LNCaP clone FGC (cell line): ENCODE measurements at places on chromosomes 1 and 21.

- no peak for DNase-seq
Observed at GRCh38 chr1:2175681-2176454, 18.7 kb downstream of the FAAP20 start.

- no peak for DNase-seq
Observed at GRCh38 chr1:160210561-160210960, 5.4 kb downstream of the PEA15 start.

DNA sequence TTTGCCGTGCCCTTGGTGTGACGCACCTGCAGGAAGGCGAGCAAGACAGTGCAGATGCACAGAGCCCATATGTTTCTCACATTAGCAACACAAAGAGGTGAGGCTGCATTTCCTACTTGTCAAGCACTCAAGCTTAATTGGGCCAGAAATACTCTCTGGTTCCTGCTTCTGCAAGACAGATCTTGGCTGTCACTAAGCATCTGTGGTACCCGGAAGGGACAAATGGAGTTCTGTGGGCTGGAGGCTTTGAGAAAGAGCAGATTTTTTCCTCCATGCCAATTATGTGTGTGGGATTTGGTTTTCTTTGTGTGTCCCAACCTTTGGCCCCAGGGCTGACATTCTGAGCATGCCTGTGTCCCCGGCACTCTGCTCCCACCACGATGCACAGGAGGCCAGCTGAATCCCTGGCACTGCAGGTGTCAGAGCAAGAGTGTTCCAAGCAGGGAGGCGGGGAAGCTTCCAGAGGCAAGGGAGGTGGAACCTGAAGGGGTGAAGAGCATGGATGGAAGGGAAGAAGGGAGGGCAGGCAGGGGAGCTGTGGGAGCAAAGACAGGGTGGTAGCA, 52.0 kb upstream of the STUM start:
- DNase-seq, result no peak

- no peak for DNase-seq
Observed at GRCh38 chr1:21823980-21824702, 12.1 kb downstream of the LDLRAD2 start.

DNA sequence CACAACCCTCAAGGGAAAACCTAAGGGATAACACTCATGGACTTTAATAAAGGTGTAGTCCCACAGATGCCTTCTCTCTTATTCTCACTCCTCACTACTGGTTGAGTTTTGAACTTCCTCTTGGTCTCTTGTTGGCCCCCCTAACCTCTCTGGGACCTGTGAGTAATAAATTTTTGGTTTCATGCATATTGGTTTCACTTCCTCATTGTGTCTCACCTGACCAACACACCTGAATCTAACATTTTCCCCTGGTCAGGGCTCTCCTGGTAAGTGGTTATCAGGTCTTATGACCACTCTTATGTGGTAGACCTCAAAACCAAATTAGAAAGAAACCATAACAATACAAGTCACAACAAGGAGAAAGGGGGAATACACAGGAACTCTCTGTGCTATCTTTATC, 60.5 kb upstream of the PRMT6 start:
- DNase-seq, result no peak

DNA sequence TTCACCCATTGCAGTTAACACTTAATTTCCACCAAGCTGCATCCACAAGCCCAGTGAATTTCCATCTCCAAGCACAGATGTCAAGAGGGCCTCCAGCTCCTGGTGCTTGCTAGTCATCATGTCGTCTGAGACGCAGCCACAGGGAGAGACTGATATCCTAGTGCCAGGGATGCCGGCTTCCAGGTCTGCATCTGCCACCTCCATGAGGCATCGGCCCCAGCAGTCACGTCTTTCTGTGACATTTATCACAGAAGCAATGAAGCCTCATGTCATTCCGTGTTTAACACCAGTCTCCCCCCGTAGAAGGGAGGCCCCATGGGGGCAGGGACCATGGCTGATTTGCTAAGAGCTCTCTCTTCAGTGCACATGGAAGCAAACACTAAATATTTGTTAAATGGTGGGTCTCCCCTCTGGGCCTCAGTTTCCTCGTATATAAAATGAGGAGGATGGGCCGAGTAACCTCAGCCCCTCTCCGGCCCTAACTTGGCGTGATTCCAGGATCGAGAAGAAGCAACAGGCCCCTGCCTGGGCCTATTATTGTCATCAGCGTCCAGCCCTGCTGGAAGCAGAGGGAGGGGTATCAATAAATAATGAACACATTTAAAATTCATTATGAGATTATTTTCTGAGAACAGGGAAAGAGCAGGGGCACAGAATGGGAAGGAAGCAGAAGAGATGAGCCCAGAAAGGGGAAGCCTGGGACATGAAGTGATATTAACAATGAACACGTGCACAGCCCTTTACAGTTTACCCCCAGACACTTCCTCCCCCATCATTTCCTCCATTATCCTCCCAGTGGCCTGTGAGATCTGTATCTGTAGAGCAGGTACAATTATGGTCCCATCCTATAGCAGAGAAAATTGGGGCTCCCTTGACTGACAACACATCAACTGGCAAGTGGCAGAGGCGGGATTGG, 837 bp upstream of the C1QB start:
- DNase-seq, result no peak

- DNase-seq, result no peak
Observed at GRCh38 chr1:222976453-222976852, 161.6 kb downstream of the DISP1 start.

- no peak for DNase-seq
Observed at GRCh38 chr1:235642943-235643371, 6.6 kb downstream of the GNG4 start.

GRCh38 chr1:41618066-41618825, 133.8 kb upstream of the EDN2 start:
- DNase-seq, result peak; percentile 32

- DNase-seq, result no peak
Observed at GRCh38 chr1:9437961-9438430, 101.3 kb upstream of the SLC25A33 start.

- DNase-seq, result no peak
Observed at GRCh38 chr21:14829685-14830084, 235.1 kb downstream of the NRIP1 start.

GRCh38 chr1:9315411-9316079, 22.9 kb downstream of the SPSB1 start:
- no peak for DNase-seq

- DNase-seq, result no peak
Observed at GRCh38 chr21:42277593-42277992, 37.6 kb downstream of the TFF3 start.

DNA sequence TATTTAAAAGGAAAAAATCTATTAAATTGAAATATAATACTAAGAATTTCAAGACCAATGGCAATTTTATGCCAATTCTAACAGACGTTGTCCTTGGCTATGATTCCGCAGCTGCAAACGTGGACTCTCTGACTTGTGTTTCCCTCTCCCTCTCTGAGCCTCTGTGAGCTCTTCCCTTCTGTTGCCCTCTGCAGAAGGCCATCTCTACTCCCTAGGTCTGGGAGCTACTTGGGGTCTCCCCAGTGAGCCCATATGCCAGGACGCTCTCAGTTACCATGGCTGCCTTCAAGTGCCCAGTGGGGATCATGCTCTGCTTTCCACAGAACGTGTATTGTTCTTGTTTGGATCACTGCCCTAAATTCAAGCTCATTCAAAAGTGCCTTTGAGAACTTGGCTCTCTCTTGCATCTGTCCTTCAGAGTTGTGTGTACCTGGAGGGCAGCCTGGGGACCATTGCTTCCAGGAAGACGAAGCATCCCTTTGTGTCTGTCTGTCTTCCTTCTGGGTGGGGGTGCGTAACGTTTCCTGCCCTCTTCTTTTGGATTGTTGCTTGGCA, 97.5 kb upstream of the TSPAN2 start:
- no peak for DNase-seq

- DNase-seq, result no peak
Observed at GRCh38 chr1:12026586-12026985, 7.3 kb downstream of the MIIP start.

GRCh38 chr1:175303201-175303707, 110.7 kb upstream of the KIAA0040 start:
- DNase-seq, result no peak

GRCh38 chr1:2327841-2328240, 63.5 kb downstream of the MORN1 start:
- no peak for DNase-seq

DNA sequence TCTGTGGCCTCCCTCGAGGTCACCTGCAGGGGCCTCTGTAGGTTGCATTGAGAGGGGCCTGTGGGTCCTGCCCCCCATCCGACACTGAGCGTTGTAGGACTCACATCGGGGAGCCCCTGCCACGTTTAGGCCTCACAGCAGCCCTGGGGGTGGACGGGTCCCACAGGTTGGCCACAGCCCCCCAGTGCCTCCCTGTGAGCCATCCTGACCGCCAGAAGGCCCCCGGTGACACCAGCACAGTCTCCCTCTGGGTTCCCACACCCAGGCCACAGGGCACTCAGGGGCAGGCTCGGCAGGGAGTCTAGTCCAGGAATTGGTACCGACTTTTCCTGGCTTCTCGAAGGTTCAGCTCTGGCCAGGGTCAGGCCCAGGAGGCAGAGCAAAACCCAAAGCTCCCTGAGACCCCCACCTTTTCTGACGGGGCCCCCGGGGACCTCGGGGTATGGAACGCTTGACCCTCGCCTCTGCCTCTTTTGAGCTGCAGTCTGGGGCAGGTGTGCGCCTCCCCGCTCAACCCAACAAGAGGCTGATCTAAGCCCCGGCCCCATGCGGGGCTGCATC, 13.9 kb upstream of the POFUT2 start:
- no peak for DNase-seq

DNA sequence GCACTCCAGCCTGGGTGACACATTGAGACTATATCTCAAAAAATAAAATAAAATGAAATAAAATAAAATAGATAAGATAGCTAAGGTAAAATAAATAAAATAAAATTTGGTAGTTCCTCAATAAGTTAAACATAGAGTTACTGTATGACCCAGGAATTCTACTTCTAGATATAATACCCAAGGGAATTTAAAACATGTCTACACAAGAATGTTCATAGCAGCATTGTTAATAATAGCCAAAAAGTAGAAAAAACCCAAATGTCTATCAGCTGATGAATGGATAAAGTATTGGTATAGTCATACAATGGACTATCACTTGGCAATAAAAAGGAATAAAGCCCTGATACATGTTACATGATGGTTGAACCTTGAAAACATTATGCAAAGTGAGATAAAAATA, 47.8 kb downstream of the CEP350 start:
- no peak for DNase-seq

GRCh38 chr1:103447471-103447870, 78.0 kb upstream of the RNPC3 start:
- DNase-seq, result no peak

- DNase-seq, result no peak
Observed at GRCh38 chr21:45130324-45130774, 56.0 kb downstream of the ADARB1 start.

GRCh38 chr21:33700491-33700890, 58.2 kb downstream of the ITSN1 start:
- DNase-seq, result no peak

DNA sequence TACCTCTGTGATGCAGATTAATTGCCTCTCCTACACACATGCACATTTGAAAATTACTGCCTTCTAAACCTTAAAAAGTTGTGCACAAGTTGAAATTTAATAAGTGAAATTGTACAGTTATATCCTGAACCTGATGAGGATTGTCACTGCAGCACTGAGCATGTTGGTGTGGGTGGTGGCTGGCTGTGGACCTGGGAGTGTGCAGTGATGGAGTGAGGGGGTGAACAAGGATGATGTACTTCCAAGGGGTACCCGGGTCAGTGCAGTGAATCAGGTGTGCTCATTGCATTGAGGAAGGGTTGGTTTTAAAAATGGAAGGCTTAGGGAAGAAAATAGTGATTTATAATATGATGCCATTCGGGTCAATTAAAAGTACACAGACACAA, 24.1 kb downstream of the DIP2A start:
- DNase-seq, result no peak

- DNase-seq, result no peak
Observed at GRCh38 chr1:172674831-172675613, 16.1 kb downstream of the FASLG start.

- no peak for DNase-seq
Observed at GRCh38 chr1:223803211-223803610, 42.5 kb downstream of the TP53BP2 start.

GRCh38 chr1:172442404-172442803, 1.5 kb downstream of the PIGC start:
- no peak for DNase-seq

- no peak for DNase-seq
Observed at GRCh38 chr1:80994934-80995333, 805.8 kb upstream of the ADGRL2 start.

- DNase-seq, result no peak
Observed at GRCh38 chr1:28950006-28950405, 35.6 kb downstream of the EPB41 start.

- DNase-seq, result no peak
Observed at GRCh38 chr1:7464736-7465135, 306.4 kb upstream of the VAMP3 start.

- DNase-seq, result no peak
Observed at GRCh38 chr1:101996825-101997465, at the start of gene OLFM3. Gene OLFM3 (minus strand): TSS chr1:101996926.

GRCh38 chr1:36400514-36400824, 2.8 kb upstream of the LSM10 start:
- DNase-seq, result no peak

- no peak for DNase-seq
Observed at GRCh38 chr1:18380288-18380687, 100.4 kb upstream of the KLHDC7A start.

DNA sequence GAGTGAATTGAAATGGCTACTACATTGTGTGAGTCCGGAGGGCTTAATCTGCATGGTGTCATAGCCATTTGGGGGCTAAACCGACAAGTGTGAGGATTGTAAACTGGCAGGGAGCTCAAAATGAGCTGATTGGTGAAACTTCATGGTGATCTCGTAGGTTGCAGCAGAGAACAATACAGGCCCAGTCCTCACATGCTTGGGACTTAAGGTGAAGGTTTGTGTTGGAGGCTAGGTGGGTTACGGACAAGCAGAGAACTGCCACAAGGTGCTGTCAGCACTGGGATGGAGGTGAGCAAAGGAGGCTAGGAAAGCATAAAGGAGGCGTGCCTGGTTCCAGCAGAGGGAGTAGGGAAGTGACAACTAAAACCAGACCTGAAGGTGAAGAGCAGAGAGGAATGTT, 9.4 kb downstream of the PGM1 start:
- no peak for DNase-seq

- DNase-seq, result no peak
Observed at GRCh38 chr1:162029157-162029556, 5.5 kb upstream of the OLFML2B start.

DNA sequence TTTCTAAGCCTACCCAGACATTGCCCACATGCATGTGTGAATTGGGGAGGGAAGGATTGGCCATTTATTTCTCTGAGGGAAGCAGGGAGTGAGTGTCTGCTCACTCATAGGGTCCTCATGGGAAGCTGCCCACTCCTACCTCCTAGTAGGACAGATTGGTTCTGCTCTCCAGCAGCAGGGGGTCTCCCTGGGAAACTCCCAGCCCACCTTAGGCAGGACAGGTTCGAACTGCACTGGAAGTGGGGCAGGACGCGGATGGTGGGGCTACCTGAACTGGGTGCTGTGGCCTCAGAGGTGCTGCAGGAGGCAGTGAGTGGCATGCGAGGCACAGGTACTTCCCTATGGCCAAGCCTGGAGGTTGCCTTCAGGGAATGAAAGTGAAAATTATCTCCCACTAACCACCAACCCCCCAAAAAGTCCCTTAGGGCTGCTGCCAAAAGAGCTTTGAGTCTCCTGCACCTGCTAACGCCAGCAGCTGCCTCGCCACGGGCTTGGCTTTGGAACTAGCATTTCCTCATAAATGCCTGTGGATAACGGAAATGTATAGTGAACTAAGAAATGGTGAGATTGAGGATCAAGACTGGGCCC, 157.0 kb upstream of the COA6 start:
- DNase-seq, result no peak
